Substantia nigra (tissue), 51 donors: ENCODE measurements at places on chromosomes 7 and 10.

DNA sequence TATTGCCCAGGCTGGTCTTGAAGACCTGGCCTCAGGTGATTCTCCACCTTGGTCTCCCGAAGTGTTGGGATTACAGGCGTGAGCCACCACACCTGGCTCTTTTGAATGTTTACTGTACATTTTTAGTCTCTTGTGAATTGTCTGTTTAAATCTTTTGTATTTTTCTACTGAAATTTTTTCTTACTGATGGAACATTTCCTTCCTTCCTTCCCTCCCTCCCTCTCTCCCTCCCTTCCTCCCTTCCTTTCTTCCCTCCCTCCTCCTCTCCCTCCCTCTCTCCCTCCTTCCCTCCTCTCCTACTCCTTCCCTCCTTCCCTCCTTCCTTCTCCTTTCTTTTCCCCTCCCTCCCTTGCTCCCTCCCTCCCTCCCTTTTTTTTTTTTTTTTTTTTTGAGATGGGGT, 58.0 kb downstream of the DAGLB start:
- no peak for DNase-seq

DNA sequence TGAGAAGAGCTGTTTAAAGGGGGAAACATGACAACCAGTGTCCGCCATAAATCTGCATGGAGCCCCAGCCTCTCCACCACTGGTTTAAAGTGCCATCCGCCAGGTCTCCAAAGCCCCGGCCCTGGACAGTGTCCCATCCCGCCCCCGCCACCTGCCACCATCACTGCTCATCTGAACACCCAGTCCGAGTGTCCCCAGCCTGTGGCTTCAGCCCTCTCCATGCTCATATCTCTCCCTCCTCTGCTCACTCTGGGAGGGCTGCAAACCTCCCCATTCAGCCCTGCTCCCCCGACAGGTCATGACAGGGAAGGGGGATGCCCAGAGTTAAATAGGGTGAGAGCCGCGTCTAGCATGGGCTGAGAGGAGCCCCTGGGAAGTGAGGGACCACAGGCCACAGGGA, 266.2 kb downstream of the DNAJB6 start:
- no peak for DNase-seq

GRCh38 chr10:96743988-96744585, 23.8 kb upstream of the PIK3AP1 start:
- DNase-seq, result peak; percentile 5

GRCh38 chr7:53013925-53014324, 21.5 kb upstream of the POM121L12 start:
- DNase-seq, result no peak

- no peak for DNase-seq
These were observed 9.4 kb downstream of the RNF133 start for GRCh38 chr7:122689346-122690109.

GRCh38 chr7:94656925-94657731, 1.2 kb upstream of the SGCE start:
- no peak for DNase-seq

DNA sequence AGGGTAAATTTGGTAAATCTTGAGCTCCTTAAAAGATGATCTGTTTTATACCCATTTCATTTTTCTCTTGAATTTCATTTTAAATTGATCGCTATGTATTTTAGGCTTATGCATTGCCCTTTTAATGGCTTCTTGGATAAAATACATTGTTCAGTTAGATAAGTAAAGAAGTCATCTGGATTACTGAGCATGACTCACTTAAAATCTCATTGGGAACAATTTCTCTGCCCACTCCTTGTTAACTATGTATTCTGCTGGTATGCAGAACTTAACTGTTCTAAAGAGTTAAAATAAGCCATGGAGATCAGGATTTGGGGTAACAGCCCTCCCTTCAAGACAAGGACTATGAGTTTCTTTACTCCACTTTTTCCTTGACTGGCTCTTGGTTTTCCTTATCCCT, 134.2 kb downstream of the SND1 start:
- DNase-seq, result no peak

DNA sequence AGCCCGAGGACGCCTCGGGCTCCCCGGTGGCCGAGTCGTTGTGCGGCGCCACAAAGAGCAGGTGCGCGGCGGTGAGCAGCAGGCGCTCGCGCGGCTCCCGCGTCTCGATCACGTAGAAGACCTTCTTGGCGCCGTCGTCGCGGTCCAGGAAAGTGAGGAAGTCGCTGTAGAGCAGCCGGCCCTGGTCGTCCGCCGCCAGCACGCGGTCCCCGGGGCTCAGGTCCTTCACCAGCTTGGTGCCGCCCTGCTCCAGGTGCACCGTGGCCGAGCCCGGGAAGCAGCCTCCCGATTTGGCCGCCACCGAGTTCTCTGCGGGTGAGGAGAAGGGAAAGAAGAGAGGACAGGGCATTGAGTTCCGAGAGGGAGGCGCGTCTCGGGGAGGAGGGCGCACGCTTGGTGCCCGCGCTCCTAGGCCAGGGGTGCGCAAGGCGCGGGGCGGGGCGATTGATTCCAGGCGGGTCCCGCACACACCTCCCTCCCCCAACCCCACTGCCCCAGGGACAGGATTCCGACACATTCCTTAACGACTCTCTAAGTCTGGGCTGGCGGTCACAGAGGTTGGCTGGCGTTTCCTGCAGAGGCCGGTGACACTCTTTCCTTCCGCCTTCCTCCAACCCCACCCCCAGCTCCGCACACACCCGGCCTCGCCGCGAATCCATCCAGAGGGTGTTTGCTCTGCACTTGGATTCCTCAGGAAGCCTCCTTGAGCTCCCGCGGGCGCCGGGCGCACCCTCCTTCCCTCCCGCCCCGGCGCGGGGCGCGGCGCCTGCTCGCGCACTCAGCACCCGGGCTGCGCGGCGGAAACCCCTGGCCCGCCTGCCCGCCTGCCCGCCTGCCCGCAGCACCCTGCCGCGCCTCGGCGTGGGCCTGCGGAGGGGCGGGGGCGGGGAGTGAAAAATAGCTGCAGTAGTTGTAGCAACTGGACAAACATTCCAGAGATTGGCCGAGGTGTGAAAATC, 8.6 kb downstream of the SHH start:
- DNase-seq, result no peak

- DNase-seq, result no peak
These were observed 39.7 kb downstream of the DNAJB12 start for GRCh38 chr10:72315054-72315453.

GRCh38 chr7:12635830-12636229, 51.6 kb upstream of the ARL4A start:
- no peak for DNase-seq

DNA sequence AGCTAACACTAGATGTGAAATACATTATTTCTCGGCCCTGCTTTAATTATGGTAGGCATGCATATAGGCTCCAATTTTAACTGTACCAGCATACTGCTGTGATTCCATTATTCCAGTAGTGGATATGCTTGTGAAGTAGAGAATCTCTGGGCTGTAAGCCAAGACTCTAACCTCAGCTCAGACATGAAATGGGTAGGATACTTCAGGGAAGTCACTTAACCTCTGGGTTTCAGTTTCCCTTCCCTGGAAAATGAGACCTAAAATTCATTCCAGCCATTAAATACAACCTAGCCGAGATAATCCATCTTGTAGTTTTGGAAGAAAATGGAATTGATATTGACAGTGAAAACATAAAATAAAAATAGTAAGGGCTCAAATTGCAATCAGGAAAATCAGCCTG, 59.6 kb upstream of the TRIL start:
- no peak for DNase-seq

GRCh38 chr10:86290933-86291615, 75.5 kb downstream of the GRID1 start:
- no peak for DNase-seq

GRCh38 chr10:3869036-3869435, 84.0 kb upstream of the KLF6 start:
- no peak for DNase-seq

DNA sequence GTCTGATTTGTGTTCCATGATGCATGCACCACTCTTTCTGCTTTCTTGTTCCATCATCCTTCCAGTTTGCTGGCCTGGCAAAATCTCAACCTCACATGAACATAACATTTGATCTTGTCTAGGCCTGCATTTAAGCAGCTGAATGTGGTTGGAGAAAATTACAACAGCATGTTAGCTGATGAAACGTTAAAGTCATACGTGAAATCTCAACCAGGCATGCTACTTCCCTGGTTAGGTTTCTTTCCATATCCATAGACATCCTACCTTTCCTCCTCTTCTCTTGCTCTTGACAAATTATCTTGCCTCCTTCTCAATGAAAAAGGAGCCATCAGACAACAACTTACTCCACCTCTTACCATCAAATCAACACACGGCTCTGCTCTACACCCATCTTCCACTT, 153.6 kb downstream of the C1GALT1 start:
- no peak for DNase-seq

DNA sequence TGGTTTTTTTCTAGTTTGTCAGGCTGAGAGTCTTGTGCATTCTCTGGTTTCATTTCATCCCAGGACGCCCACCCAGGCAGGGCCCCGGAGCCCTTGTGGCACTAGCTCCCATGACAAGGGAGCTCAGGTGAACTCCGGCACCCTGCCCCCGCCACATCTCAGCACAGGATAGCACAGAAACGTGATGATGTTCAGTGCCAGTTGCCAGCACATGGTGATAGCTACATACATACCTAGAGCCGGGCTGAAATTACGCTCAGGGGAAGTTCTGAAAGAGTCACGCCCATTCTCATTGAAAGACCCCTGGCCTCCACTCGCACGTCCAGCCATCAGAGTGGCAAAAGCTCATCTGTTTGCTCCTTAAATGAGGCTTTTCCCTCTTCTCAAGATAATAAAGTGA, 273.7 kb downstream of the PTPRN2 start:
- no peak for DNase-seq

GRCh38 chr7:116277070-116277469, 66.7 kb downstream of the TES start:
- no peak for DNase-seq

DNA sequence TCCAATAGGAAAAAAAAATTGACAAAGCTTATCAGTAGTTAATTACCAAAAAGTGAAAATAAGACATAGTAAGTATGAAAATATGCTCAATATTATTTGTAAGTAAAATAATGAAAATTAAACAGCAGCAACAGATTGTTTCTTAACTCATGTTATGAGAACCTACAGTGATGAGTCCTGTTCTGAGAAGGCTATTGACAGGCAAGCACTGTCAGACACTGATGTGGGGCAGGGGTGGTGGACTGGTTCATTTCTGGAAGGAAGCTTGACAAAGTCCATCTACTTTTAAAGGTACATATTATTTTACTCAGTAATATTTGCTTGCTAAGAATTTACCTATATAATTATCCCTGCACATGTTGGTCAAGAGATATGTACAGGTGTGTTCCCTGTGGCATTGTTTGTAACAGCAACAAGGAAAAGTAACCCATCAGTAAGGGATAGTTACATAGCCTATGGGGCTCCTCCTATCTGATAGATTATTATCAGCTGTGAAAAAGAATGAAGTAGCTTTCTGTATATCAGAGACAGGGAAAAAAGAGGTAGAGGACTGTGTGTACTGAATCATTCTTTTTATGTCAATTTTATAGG, 161.6 kb downstream of the RTKN2 start:
- DNase-seq, result no peak
